ENCODE measurements at places on chromosomes 5 and 9.

- no peak for DNase-seq
Measured at GRCh38 chr9:136942881-136943230, 1.7 kb downstream of the FBXW5 start.

DNA sequence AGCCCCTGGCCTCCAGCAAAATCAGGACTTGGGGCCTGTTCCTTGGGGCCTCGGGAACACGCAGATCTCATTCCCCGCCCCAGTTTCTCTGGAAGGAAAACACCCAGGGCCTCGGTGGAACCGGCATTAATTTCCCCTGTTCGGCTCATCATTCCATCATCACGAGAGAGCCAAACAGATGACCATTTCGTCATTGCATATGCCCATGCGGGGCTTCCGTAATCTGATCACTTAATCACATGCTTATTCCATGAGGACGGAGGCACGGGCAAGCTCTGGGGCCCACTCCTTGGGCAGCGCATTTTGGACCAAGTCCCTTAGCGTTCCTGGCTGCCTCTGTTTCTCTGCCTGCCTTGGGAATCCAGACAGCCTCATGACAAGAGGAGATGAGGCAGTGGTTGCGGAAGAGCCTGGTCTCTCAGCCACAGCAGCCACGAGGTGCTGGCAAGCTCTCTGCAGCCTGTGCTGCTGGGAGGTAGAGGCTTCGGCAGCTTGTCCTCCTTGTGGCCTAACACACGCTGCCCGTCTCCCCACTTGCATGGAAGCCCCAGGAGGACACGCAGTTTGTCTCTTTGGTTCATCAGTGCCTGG, 65.0 kb upstream of the IER5L start:
- DNase-seq, result no peak

- no peak for DNase-seq
Measured at GRCh38 chr9:120944434-120944843, 17.8 kb upstream of the TRAF1 start.

- no peak for DNase-seq
Measured at GRCh38 chr5:135386886-135387628, 12.0 kb downstream of the MACROH2A1 start.

GRCh38 chr5:10478436-10478835, 36.8 kb downstream of the ROPN1L start:
- no peak for DNase-seq

- no peak for DNase-seq
Measured at GRCh38 chr5:56561455-56561854, 253.9 kb upstream of the MAP3K1 start.

DNA sequence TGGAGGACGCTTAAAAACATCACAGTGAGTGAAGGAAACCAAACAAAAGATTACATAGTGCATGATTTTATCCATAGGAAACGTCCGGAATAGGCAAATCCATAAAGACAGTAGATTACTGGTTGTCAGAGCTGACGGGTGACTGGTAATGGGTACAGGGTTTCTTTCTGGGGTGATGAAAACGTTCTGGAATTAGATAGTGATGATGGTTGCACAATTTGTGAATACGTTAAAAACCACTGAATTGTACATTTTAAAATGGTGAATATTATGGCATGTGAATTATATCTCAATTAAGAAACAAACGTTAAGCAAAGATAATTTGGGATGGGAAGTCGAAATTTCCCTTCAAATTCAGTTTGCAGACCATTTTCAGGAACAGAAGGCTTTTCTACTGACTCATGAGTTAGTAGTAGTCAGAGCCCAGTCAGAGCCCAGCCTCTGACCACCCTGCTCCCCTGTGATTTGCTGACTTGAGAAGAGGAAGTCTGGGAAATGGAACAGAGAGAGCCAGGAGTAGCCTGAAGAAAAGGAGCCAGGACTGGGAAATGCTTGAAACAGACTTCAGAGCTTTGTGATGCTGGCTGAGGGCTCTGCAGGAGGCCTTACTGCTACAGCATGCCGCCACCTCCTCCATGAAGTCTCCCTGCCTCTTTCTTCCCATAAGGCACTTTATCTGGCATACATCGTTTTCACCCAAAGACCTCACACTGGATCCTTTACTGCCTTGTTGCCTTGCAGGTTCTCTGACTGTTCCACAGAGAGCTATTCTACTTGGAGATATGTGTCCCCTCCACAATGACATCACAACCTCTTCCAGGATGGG, 46.4 kb upstream of the CTNNA1 start:
- no peak for DNase-seq

DNA sequence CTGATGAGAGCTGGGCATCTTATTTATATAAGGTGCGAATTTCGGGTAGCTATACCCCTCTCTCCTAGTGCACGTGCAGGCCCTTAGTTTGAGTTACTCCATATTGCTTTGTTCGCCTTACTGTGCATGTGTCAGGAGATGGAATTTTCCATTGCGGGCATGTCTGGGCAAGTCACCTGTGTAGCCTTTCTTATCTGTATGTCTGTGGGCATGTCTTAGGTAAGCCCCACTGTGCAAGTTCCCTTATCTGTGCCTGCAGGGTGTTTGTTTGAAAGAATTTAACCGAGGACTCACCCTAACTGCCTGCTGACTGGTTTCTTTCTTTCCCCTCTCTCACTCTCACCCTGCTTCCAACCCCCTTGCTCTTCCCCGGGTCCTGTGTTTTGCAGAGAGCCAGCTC, 140.7 kb upstream of the RANBP3L start:
- DNase-seq, result no peak

GRCh38 chr9:96183751-96184150, 118.2 kb downstream of the HSD17B3 start:
- peak; percentile 15 for DNase-seq

- no peak for DNase-seq
Measured at GRCh38 chr5:22593592-22593991, 259.6 kb downstream of the CDH12 start.

GRCh38 chr5:68348447-68349222, 133.1 kb downstream of the PIK3R1 start:
- no peak for DNase-seq

- no peak for DNase-seq
Measured at GRCh38 chr5:17069995-17070511, 134.0 kb upstream of the MYO10 start.

- no peak for DNase-seq
Measured at GRCh38 chr5:65391591-65391990, 90.1 kb downstream of the ADAMTS6 start.

GRCh38 chr5:57209316-57210040, 35.6 kb downstream of the GPBP1 start:
- no peak for DNase-seq

DNA sequence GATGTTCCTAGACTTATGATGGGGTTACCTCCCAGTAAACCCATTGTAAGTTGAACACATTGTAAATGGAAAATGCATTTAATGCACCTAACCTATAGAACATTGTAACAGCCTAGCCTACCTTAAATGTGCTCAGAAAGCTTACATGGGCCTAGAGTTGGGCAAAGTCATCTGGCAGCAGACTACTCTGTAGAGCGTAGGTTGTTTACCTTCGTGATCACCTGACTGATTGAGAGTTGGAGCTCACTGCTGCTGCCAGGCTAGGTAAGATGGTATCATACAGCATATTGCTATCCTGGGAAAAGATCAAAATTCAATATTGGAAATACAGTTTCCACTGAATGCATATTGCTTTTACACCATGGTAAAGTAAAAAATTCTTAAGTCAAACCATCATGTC, 95.4 kb downstream of the HTR4 start:
- no peak for DNase-seq

DNA sequence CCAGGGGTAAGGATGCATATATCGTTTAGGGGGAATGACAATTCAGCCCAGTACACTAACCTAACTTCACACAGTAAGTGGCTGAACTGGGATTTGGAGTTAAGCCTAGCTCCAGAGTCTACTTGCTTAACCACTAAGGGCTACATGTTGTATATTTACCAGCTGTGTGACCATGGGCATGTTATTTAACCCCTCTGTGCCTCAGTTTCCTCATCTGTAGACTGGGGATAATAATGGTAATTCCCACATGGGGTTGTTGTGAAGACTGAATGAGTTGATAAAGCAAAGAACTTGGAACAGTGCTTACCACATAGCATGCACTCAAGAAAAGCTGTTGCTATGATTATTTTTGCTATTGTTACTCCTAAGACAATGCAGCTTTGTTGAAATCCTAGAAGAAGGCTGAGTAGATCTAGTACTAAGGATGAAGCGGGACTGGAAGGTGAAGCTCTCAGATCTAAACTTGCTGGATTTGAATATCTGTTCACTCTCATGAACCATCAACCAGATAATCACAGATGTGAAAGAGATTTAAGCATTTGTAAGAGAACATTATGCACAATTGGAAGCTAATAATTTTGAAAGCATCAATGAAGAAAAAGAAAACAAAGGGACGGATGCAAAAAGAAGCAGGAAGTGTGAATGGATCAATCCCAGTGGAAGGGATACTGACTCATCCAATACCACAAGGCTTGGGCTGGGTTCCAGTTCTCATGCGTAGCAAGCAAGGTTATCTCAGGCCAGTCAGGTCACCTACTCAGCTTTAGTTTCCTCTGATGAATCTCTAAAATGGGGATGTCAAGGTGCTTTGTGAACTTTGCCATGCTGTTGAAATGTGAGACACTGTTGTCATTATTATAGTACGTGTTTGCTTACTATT, 78.5 kb upstream of the TBC1D2 start:
- DNase-seq, result no peak

DNA sequence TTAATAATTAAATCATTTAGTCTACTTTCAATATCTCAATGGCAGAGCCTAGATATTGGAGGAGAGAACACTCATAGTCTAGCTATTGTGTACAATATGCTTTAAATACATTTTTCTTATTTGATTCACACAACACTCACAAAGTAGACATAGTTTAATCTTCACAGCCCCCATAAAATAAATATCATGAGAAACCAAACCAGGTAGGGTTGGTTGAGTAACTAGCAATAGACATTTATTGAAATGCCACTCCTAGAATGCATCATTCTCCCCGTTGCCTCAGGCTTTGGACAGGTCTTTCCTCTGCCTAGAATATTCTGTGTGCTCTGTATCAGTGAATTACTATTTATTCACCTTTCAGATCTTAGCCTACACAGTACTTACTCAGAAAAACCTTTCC, 141.9 kb downstream of the CEMIP2 start:
- no peak for DNase-seq

DNA sequence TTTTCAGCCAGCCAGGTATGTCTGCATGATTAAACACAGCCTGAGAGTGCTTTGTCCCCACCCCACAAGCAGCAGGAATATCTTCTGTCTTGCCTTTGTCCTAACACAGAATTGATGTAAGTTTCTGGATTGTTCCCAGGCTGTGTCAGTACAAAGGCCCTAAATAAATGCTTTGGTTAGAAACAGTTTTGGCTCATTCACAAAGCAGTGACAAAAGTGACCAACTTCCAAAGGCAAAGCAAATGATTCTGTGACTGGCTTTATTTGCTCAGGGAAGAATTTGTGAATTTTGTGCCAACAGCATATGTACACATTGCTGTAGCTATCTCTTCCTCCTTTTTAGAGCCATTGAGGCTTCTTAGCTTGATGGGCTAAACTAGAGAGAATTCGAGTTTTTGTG, 133.7 kb downstream of the PLPPR1 start:
- no peak for DNase-seq

GRCh38 chr9:108245901-108246300, 609.9 kb downstream of the ACTL7B start:
- DNase-seq, result no peak

DNA sequence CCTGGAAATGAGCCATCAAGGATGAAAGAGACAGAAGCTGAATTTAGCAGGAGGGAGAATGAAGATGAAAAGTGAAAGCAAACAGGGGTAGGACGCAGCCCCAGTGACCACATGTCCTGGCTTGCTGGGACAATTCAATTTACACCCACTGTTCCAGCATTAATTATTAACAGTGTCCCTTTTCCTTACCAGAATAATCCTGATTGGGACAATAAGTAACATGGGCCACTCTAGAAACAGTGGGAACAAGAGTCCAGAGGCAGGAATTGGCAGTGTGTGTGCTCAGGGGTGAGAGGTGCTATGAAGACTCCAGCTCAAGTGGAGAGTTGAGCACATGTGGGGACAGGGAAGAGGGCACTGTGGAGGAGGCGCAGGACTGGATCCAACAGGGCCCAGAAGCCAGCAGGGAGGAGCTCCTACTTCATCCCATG, 147.1 kb downstream of the C5orf15 start:
- no peak for DNase-seq

- no peak for DNase-seq
Measured at GRCh38 chr9:127209948-127210640, 54.5 kb upstream of the GARNL3 start.

GRCh38 chr5:157283434-157283833, 17.5 kb downstream of the CYFIP2 start:
- DNase-seq, result no peak

GRCh38 chr9:93810028-93810971, 144.9 kb downstream of the BARX1 start:
- DNase-seq, result no peak

GRCh38 chr5:152288917-152289595, 116.0 kb downstream of the NMUR2 start:
- no peak for DNase-seq

DNA sequence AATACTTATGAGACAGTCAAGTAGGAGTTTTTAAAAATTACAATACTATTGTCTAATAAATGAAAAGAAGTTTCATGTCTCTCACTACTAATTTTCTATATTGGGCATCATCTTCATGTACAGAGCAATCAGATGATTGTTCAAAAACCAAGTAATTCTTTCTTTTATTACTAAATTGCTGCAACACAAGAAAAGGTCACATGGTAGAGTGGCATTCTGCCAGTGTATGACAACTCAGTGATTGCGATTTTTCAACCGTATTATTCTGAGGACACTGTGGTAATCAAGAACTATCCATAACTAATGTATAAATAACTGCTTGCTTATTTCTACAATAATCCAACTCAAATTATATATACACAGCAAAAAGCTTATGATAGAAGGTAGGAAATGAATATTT, 96.7 kb upstream of the GRHPR start:
- DNase-seq, result no peak

DNA sequence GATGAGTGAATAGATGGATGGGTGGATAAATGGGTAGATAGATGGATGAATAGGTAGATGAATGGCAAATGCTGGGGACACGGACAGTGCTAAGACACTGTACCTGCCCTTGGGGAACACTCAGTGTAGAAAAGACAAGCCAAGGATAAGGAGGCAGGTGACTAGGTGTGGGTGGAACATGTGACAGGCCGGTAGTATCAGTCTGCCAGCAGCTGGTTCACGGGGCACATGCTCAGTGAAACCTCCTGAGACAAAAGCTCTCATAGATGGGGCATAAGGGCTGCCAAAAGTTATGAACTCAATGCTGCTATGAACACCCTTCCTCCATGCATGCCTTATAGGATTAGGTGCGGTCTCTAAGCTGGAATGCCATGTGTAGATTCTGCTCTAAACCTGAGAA, 71.0 kb downstream of the C5orf15 start:
- peak; percentile 24 for DNase-seq

DNA sequence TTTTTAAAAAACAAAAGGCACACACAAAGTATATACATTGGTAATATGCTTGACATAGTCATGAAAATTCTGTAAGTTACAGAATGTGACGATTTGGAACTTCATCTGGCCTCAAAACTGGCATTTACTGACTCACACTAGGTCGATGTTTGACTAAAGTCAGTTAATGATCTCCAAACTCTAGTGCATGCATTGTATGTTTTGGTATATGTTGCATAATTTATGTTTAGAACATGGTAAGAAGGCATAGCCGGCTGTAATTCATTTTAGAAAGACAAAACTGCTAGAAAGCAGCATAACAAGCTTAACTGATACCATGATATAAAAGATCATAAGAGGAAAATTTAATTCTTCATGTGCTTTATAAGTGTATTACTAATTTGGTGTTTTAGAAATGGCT, 58.6 kb upstream of the RICTOR start:
- DNase-seq, result no peak

- DNase-seq, result no peak
Measured at GRCh38 chr5:5822729-5823257, 400.3 kb downstream of the ICE1 start.
